GM04504 (cell line): ENCODE measurements at places on chromosomes 4 and X.

DNA sequence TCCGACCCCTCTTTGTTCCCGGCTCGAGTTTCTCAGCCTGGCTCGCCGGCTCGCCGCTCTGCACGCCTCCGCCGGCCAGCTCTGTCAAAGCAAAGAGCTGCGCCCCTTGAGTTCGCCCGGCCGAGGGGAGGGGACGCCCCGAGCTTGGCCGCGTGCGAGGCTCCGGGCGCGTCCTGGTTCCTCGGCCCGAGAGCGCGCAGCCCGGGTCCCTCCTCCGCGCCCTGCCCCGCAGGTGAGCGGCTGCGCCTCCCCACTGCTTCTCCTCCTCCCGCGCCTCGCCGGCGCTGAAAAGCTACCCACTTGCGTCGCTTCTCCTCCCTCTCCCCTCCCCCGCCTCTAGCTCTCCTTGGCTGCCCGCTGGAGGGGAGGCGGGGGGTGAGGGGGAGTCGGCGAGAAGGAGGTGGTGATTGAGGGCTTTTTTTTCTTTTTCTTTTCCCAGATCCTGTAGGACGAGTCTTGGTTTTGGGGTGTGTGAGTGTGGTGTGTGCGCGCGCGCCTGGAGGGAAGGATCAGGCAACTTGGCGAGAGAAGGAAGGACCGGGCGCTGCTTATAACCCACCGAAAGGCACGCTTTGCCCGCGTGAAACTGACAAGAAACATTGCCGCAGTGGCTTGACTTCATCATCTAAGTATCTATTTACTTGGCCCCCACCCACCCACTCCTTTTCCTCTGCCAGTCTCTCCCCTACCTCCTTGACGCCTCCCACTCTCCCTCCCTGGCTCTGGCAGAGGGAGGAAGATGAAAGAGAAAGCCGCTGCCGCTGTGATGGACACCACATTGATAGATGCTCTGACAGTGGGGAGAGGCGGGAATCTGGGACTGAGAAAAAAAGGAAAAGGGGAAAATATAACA is at the start of gene LEF1:
Gene LEF1, minus strand, starts transcription at position 262 of the 853 bp plus-strand sequence. CDS start 1,165 bp downstream, outside the sequence.
- DNase-seq: no peak

DNA sequence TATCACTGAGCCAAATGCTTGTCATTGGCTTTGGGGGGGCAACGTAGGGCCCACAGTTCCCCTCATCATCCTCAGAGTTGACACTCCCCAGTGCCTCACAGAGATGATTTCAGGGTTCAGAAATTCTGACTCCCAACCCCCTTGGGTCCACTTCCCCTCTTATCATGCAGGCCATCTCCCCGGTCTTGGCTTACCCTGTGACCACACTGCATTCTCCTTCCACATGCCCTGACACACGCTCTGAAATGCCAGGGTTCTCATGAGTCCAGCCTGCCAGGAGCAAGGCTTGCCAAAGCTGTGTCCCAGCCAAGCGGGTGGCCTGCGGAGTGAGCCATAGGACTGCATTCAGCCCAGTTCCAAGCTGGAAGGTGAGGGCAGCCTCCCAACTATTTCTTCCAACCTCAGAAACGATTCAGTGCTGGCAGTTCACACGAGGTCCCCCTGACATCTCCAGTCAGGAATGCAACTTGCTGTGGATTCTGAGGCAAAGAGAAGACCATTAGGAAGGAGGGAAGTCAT is 101.2 kb downstream of the SMIM20 start:
- DNase-seq: peak; percentile 100

DNA sequence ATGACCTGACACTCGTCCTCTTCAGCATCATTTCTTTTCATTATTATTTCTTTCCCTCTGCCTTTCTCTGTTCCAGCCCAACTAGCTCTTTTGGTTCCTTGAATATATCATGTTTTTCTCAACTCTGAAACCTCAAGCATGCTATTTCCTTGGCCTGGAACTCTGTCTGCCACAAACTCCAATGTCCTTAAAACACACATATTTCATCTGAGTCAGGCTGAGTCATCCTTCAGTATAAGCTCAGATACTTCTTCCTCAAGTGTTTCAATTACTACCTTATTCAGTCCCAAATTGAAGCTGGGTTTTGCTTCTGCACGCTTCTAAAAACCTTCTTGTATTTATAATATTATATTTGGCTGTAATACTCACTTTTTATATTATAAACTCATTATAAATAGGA is 424.2 kb downstream of the PDGFC start:
- peak; percentile 76 for DNase-seq

DNA sequence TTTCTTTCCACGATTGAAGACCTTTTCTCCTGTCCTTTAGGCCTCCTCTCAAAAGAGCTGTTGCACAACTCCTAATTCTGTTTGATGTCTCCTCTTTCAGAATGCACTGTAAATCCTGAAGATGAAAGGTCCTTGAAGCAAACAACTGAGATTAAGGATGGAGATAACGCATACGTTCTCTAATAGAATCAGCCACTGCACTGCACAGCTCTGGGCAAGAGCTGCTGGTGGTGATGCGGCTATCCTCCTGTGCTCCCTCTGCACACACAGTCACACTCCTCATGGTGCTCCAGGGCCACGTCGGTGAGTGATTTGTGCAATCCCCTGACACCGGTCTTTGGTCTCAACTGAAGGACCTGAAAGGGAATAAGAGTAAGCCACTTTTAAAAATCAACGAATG is 208.7 kb downstream of the PDGFC start:
- no peak for DNase-seq

DNA sequence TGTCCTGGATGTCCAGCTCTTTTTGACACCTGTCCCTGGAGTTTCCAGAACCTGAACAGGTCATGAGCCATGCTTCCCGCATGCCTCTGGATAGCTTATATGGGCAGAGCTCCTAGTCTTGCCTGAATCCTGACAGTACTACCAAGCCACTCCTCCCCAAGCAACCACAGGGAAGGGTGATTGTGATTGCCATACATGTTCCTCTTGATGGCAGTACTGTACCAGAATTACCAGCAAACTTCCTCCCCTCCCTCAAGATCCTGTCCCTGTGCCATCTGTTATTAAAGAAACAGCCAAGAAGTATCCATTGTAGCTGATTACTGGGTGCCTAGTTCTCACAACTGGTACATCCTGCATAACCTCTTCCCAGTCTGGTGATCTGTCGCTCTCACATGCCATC is 264.3 kb upstream of the AGTR2 start:
- DNase-seq: no peak

- DNase-seq: no peak
These were observed 84.0 kb downstream of the NHSL2 start for GRCh38 chrX:71994601-71995000.
